ENCODE measurements at places on chromosomes 13 and 19.

- no peak for DNase-seq
These were observed 27.1 kb downstream of the SERP2 start for GRCh38 chr13:44400736-44401135.

- DNase-seq, result no peak
These were observed 91.0 kb upstream of the RAP2A start for GRCh38 chr13:97342936-97343335.

DNA sequence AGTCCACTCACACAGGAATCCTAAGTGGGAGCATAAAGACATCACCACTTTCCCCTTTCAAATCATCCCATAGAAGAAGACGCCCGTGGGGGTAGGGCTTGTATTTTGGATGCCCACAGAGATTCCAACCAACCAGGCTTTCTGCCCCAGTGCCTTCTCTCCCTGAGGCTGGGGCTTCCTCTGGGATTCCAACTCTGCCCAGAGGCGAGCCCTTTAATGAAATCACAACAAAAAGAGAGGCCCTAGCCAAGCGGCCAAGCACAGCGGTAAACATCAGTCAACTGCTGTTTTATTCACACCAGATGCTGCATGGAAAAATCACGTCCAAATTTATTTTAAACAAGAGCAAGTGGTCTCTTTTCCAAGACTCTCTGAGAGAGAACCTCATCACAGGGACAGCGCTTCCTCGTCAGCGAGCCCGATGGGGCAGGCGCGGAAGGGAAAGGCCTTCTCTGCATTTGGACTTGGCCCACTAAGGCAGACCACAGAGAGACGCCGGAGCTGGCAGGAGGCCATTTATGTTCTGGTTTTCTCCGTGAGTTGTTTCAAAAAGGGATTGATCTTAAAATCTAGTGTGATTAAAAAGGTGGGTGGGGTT is 31.5 kb downstream of the ADPRHL1 start:
- peak; percentile 71 for DNase-seq

DNA sequence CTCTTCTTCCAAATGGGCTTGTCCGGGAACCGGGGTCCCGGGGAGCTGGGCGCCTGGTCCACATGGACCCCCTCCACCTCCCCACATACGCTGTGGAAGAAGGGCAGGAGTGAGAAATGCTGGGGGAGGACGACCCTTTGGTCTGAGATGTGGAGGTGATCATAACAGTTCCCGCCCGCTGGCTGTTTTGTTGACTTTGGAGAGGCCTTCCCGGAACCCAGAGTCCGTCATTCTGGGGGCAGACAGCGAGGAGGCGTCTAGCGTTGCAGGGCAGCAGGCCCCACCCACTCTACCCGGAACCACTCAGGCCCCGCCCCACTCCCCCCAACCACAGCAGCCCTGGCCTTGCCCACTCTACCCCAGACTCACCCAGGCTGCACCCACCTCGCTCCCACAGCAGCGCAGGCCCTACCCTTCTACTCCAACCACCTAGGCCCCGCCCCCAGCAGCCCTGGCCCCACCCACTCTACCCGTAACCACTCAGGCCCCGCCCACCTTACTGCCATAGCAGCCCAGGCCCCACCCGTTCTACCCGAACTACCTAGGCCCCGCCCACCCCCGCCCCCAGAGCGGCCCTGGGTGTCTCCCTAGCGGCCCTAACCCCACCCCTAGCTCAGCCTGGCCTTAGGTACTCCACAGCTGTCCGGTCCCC is 7.1 kb downstream of the GPR108 start:
- DNase-seq, result peak; percentile 85

DNA sequence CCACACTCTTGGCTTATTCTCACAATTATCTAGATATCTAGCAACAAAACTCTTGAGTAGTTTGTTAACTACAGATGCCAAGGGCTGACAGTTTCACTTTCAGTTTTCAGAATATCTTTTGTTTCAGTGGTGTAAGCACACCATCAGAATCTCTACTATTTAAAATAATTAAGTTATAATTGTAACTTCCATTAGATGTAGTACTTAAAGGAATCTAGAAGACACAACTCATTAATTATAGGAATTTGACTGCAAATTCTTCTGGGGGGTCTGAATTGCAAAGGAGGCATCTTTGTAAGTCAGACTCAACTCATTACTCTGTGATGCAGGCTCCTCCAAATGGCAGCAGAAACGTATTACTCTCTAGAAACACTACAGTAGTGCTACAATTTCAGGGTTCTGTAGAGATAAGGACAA is 44.9 kb upstream of the USPL1 start:
- no peak for DNase-seq

DNA sequence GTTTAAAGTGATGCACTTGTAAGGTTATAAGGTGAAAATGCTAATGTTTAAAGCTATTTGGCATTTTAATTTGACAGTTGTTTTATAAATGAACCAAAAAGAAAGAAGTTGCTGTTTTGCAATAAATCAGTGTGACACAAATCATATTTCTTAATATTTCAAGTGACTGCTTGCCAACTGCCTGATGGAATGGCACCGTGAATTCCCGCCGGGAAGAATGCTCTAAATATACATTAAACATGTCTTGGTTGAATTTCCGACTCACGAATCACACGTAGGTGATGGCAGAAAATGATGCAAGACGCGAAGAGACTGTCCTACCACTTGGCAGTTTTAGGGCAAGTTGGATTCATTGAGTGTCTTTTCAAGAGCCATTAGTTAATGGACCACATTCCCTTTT is 3.1 kb upstream of the GJB2 start:
- DNase-seq, result no peak

- DNase-seq, result no peak
These were observed 1.3 kb downstream of the ISOC2 start for GRCh38 chr19:55459950-55460657.

GRCh38 chr13:58300974-58301681 is 669.6 kb downstream of the PCDH17 start:
- no peak for DNase-seq

GRCh38 chr19:38206006-38206745 is 17.8 kb downstream of the DPF1 start:
- no peak for DNase-seq

- DNase-seq, result peak; percentile 87
These were observed 13.2 kb downstream of the KLHL26 start for GRCh38 chr19:18650021-18650390.

GRCh38 chr13:51768378-51768921 is 35.5 kb downstream of the DHRS12 start:
- DNase-seq, result peak; percentile 67

DNA sequence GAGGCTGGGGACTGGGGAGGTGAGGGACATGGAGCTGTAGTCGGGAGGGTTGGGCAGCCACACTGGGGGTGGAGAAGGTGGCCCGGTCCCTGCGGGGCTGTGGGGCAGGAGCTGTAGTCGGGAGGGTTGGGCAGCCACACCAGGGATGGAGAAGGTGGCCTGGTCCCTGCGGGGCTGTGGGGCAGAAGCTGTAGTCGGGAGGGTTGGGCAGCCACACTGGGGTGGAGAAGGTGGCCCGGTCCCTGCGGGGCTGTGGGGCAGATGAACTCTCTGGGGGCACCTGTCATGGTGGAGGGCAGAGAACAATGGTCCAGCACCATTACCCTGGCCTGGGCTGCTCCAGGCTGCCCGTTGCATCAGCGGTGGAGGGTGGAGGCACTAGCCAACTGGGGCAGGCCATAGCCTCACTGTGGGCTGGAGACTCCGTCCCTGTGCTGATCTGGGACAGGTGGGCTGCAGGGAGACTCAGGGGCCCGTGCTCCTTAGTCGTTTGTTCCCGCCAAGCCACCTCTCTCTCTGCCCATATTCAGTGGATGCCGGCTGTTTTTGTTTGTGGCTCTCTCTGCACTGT is 51.4 kb downstream of the ATP11A start:
- no peak for DNase-seq

GRCh38 chr13:75485286-75486062 is 3.5 kb upstream of the TBC1D4 start:
- DNase-seq, result no peak

- no peak for DNase-seq
These were observed 99.2 kb upstream of the MIR17HG start for GRCh38 chr13:91248249-91248648.

DNA sequence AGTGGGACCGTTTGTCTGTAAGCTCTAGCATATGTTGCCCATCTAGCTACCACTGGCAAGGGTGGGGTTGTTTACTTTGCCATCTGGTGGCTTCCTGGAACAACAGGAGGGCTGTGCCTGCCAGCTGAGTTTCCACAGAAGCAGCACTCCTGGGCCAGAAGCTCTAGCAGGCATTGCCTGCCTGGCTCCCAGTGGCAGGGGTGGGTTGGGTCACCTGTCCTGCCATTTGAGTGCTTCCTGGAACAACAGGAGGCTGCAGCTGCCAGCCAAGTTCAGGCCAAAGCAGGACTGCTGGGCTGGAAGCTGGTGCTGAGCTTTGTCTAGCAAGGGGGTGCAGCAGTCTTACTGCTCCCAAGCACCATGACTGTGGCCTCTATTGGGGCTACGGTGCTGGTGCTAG is 239.7 kb downstream of the MTUS2 start:
- DNase-seq, result peak; percentile 40

GRCh38 chr19:7925171-7925851 is 624 bp downstream of the CTXN1 start:
- DNase-seq, result peak; percentile 88

GRCh38 chr19:4577020-4577782 is 17.7 kb upstream of the SEMA6B start:
- no peak for DNase-seq

Data from right cardiac atrium (tissue), 5 donors.